ENCODE measurements at places on chromosomes 2 and 18.

- no peak for DNase-seq
Observed at GRCh38 chr2:42421157-42421485, 60.1 kb upstream of the COX7A2L start.

DNA sequence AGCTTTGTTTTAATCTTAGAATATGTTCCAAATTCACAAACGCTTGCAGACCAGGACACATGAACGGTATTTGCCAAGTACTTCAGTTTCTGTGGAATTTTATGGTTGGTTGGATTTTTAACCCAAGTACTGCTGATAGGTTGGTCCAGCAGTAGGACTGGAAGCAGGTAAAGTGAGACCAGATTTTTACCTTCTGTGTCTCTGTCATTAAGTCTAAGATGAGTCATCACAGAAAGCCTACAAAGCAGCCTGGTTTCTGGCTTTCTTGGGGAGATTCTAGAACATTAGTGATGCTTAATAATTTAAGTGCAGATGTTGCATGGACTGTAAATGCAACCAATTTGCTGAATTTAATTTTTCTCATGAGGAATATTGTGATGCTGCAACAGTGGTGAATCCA, 100.5 kb downstream of the SCG2 start:
- no peak for DNase-seq

GRCh38 chr18:70461323-70462077, 172.7 kb downstream of the SOCS6 start:
- DNase-seq = no peak

- DNase-seq = no peak
Observed at GRCh38 chr2:223921204-223921603, 23.9 kb downstream of the WDFY1 start.

GRCh38 chr2:221304916-221305315, 267.2 kb downstream of the EPHA4 start:
- no peak for DNase-seq

DNA sequence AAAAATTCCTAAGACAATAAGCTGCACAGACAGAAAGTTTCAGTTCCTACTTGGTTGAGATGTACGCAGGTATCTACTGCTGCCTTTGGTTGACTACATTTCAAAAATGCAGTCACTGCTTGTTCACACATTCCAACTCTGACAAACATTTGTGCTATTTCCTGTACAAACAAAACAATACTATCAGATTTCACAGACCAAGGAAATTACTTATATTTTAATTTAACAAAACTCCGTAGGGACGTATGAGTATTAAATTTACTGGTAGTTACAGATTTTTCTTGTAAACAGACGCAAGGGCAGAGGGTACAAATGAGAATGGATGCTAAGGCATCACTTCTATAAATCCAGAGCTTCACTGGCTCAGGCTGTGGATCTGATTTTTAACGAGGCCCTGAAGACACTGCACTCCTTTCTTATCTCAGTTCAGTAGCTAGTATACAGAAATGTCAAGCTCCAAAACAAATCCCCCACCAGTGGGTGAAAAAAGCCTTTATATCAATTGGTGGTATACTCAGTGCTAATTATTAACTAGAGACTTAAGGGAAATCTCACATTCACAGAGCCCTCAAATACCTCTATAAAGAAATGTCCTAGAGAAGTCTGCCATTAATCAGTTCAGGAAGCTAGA, 31.7 kb upstream of the TTC32 start:
- no peak for DNase-seq

GRCh38 chr18:38982072-38982471, 1416.5 kb upstream of the CELF4 start:
- no peak for DNase-seq

DNA sequence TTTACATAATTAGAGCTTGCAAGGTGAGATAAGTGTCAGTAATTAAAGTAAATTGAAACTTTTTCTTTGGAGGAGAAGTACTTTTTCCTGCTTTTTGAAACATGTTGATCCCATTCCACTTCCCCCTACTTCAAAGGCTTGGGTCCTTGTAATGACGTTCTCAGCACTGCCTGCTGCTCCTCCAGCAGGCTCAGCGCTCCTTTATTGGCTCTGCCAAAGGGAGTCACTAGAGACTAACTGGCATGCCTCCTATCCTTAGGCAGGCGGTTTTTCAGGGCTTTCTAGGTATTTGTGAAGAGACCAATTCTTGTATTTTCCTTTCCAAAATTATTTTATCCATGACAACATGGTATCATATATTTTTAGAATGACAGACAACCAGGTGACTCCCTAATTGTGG, 43.9 kb upstream of the ACADL start:
- DNase-seq = no peak

GRCh38 chr18:33169218-33169617, 271.3 kb downstream of the CCDC178 start:
- DNase-seq = no peak

Data from activated T-cell treated with anti-CD3 and anti-CD28 coated beads, Interleukin-2, amount 50 U/mL, for 48 hours (primary cell).